ENCODE measurements at places on chromosomes 6 and 20.

DNA sequence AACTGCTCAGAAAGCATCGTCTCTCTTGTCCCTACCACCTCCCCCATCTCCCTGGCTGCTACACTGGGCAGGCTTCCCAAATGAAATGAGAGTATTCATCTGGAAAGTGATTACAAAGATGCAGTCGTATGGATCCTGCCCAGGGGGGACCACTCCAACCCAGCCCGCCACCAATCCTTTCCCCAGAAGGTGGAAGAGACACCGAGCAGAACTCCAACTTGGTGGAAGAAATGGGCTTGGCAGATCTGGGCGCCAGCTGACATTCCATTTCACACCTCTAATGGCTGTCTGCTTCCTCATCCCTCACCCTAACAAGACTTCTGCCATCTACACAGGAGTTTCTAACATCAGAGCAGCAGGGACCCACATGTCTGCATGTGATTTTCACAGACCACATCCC, 12.7 kb downstream of the PKHD1 start:
- no peaks in the 10 kb centered on the region for H3K27me3 ChIP-seq
- H3K4me3 ChIP-seq: no peak overlapping the region
- no peaks in the 10 kb centered on the region for H3K36me3 ChIP-seq
- no peak overlapping the region for H3K27ac ChIP-seq

DNA sequence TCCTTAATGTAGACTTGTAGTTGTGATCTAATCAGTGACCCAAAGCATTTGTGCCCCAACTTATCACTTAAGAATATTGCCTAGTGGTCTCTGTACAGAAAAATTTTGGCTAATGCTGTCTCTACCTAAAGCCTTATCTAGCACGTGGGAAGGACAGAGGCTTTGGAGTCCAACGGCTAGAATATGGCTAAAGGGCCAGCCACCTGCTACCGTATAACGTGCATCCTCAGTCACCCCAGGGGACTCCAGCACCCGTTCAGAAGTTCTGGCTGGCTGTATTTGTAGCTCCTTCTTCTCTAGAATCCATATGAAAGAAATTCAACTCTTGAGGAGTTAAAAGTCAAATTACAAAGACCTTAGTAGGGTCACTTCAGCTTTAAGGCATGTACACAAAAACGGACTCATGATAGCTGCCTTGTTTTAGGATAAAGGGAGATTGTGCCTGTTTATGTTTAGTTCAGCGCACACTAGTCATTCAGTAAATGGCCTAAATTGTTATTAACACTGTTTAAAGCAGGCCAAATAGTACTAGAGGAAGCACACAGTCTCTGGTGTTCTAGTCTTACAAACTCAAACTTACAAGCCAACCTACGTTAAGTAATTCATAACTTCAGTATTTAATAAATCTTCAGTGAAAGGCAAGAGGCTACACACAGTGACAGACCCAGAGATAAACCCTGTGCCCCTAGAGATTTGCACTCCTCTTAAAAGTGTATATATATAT, 407.5 kb upstream of the PLCB4 start:
- H3K27me3 ChIP-seq: no peaks in the 10 kb centered on the region
- DNase-seq: no peak
- no peak overlapping the region for H3K27ac ChIP-seq
- H3K4me1 ChIP-seq: peaks cover 5% of the 10 kb centered on the region
- no peak overlapping the region for H3K4me3 ChIP-seq

GRCh38 chr6:25137480-25137879, 141.7 kb upstream of the CARMIL1 start:
- H3K27ac ChIP-seq: peak overlapping the region; percentile 89
- no peaks in the 10 kb centered on the region for H3K27me3 ChIP-seq

DNA sequence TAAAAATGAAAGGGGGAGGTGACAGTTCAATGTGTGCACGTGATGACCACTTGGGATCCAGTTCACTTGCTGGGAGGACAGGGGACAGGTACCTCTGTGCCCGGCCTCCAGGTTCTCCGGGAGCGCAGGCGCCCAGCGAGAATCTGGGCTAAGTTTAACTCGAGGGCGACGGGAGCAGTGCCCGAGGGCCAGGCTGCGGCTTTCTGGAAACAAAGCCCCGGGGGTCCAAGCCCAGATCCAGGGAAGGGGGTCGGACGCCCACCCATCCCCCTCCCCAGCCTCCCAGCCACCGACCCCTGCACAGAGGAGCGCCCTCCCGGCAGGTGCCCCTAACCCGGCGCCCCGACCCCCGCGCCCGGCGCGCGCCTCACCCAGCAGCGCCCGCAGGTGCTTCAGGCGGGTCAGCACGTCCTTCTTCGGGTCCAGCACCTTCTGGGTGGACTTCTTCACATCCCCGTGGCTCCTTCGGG, 405 bp downstream of the RALGAPA2 start:
- peaks cover 32% of the 10 kb centered on the region for H3K4me1 ChIP-seq
- peak overlapping the region; percentile 93 for H3K27ac ChIP-seq
- no peaks in the 10 kb centered on the region for H3K36me3 ChIP-seq
- peak overlapping the region; percentile 99 for H3K4me3 ChIP-seq

GRCh38 chr6:18039481-18039880, 52.0 kb upstream of the KIF13A start:
- H3K4me3 ChIP-seq: no peak overlapping the region
- H3K27me3 ChIP-seq: no peaks in the 10 kb centered on the region
- H3K36me3 ChIP-seq: no peaks in the 10 kb centered on the region
- no peak overlapping the region for H3K27ac ChIP-seq
- H3K4me1 ChIP-seq: peaks cover 16% of the 10 kb centered on the region
- DNase-seq: no peak

GRCh38 chr20:47972916-47973309, 187.6 kb upstream of the SULF2 start:
- DNase-seq: no peak
- H3K27ac ChIP-seq: no peak overlapping the region
- H3K4me1 ChIP-seq: no peaks in the 10 kb centered on the region
- no peaks in the 10 kb centered on the region for H3K27me3 ChIP-seq

DNA sequence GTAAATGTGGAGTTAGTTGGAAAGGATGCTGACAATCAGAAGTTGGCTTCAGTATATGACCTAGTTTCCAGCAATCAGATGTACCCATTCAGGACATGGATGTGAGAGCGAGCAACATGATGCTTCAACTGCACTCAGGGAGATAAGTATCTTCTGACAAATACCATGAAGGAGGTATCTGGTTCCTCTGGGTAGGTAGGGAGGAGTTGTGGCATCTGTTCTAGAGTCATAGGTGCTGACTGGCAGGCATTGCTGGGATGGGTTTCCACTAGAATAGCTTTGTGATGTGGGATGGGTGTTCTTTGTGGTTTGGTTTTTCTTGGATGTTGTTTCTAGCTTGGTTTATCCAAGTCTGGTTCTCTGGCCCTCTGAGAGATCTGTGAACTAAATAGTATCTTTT, 3.9 kb upstream of the REV3L start:
- no peaks in the 10 kb centered on the region for H3K27me3 ChIP-seq
- H3K27ac ChIP-seq: no peak overlapping the region
- DNase-seq: no peak
- H3K4me3 ChIP-seq: no peak overlapping the region

- no peaks in the 10 kb centered on the region for H3K4me1 ChIP-seq
- no peak overlapping the region for H3K27ac ChIP-seq
- H3K27me3 ChIP-seq: no peaks in the 10 kb centered on the region
- no peaks in the 10 kb centered on the region for H3K36me3 ChIP-seq
Observed at GRCh38 chr6:119256978-119257462, 92.5 kb downstream of the MAN1A1 start.

DNA sequence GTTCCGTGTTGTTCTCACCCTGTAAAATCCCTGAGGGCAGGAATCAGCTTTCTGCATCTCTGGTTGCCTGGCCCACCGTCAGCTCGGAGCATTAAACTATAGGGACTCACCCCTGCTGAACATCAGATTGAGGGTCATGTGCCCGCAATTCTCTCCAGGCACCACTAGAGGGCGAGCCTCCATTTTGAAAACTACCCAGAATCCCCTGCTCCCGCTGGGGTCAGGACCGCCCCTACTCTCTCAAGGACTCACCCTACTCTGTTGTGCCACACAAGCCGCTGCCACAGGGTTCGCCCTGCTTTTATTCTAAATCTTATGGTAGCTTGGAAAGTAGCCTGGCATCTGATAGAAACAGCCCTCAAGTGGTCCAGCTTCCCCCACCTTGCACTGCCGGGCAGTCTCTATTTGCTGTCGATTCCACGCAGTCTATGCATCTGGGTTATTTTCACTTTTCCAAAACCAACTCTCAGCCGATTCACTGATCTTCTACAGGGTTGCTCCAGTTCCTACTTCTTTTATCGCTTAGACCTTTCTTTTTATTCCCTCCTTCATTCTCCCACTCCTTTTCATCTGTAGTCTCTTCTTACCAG, 244.1 kb upstream of the QKI start:
- H3K27ac ChIP-seq: no peak overlapping the region
- H3K27me3 ChIP-seq: no peaks in the 10 kb centered on the region
- DNase-seq: no peak
- H3K36me3 ChIP-seq: no peaks in the 10 kb centered on the region

DNA sequence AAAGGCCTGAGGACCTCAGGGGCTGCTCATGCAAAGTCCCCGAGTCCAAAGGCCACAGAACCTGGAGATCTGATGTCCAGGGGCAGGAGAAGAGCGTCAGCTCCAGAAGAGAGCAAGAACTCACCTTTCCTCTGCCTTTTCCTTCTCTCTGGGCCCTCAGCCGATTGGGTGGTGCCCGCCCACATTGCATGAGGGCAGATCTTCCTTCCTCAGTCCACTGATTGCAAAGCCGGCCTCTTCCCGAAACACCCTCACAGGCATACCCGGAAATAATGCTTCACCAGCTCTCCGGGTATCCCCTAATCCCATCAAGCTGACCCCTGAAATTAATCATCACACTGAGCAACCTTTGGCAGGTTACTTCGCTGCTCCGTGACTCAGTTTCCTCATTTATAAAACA, 33.4 kb downstream of the SPDEF start:
- peaks cover 8% of the 10 kb centered on the region for H3K4me1 ChIP-seq
- H3K27me3 ChIP-seq: no peaks in the 10 kb centered on the region

DNA sequence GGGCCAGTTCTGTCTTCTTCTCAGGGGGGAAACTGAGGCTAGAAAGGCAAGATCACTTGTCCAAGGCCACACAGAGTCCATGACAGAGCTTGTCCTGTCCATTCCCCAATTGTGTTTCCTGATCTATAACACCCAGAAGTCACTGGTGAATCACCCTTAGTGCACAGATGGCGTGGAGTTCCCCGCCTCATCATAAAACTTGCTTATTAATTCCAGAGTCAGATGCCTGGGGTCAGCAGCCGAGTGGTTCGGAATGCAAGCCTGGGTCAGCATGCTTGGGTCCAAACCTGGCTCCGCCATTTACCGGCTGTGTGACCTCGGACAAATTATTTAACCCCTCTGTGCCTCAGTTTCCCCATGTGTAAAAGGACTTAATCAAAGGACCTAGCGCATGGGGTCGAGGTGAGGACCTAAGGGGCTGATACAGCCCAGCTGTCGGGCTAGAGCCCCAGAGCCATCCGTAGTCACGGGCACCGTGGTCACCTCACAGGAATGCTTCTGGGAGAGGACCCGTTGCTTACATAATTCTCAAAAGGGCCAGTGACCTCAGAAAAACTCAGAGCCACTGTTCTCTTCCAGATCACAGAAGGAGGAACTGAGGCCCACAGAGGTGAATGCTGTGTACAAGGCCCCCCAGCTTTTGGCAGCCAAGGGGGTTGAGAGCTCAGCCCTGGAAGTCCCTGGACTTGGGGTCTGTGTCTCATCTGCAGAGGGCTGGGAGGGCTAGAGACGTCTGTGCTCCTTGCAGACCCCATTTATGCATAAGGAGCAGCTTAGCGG, 1.4 kb upstream of the ZBP1 start:
- no peak overlapping the region for H3K4me3 ChIP-seq
- no peaks in the 10 kb centered on the region for H3K27me3 ChIP-seq
- H3K36me3 ChIP-seq: no peaks in the 10 kb centered on the region
- no peaks in the 10 kb centered on the region for H3K4me1 ChIP-seq
- DNase-seq: peak; percentile 52

DNA sequence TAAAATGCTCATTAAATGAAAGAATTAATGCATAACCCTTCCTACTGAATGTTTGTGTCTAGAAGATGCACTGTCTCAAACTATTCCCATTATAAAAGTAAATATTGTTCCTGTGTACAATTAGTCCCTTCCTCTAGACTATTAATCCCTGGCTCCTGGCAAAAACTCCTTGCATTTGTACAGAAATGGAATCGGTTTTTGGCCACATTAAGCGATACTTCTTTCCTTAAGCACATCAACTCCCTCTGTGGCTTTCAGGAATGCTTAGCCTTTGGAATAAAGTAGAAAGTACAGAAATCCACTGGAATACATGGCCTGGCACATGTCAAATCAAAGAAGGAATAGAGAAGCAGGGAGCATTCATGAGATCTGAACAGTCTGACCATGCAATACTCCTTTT, 179.8 kb downstream of the GMPR start:
- no peaks in the 10 kb centered on the region for H3K36me3 ChIP-seq
- H3K27ac ChIP-seq: no peak overlapping the region
- no peak for DNase-seq
- H3K4me1 ChIP-seq: no peaks in the 10 kb centered on the region
- H3K27me3 ChIP-seq: no peaks in the 10 kb centered on the region
- no peak overlapping the region for H3K4me3 ChIP-seq

DNA sequence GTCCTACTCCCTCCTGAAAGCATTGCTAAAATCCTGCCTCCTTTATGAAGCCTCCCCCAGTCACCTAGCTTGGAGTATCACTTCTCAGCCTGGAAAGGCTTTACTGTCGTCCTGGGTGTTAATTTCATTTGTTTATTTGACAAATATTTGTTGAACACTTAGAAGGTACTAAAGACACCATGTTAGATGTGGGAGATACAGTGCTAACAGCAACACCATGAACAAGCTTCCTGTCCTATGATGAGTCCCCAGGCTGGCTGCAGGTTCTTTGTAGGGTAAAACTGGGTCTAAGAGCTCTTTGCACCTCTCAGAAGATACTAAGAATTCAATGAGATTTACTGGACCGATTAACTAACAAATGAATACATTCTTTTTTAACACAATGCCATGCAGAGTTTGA, 109.2 kb upstream of the TMEM170B start:
- H3K27ac ChIP-seq: peak overlapping the region; percentile 32
- no peak overlapping the region for H3K4me3 ChIP-seq
- no peaks in the 10 kb centered on the region for H3K36me3 ChIP-seq
- DNase-seq: no peak

DNA sequence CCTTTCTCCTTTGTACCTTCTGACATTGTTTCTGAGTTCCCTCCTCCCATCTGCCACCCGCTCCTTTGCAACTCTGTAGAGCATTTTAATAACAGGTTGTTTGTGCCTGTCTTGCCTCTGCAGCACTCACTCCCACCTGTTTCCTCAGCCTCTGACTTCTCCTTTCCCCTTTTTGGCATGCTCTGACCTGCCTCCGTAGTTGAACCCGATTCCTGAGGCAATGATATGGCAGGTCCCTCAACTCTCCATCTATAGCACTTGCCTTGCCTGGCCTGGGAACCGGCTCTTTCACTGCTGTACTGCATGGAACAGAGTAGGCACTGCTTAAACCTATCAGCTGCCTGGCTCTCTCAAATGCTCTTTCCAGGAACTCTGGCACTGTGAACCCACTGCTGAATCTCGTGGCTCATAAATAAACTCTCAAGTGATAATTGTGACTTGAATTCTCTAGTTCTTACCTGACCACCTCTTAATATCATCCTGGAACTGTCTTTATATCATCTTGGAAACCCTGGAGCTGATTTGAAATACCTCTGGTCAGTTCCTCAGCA, 50.3 kb downstream of the UTRN start:
- no peaks in the 10 kb centered on the region for H3K27me3 ChIP-seq
- DNase-seq: no peak
- H3K36me3 ChIP-seq: no peaks in the 10 kb centered on the region
- peaks cover 64% of the 10 kb centered on the region for H3K4me1 ChIP-seq

GRCh38 chr6:45645302-45645701, 267.6 kb upstream of the SUPT3H start:
- H3K4me3 ChIP-seq: no peak overlapping the region
- no peak overlapping the region for H3K27ac ChIP-seq
- H3K27me3 ChIP-seq: no peaks in the 10 kb centered on the region
- no peaks in the 10 kb centered on the region for H3K36me3 ChIP-seq
- no peaks in the 10 kb centered on the region for H3K4me1 ChIP-seq
